ENCODE measurements at places on chromosomes 7 and 10.

GRCh38 chr10:45602082-45602730 lies 70.4 kb downstream of the ZFAND4 start:
- DNase-seq: peak; percentile 22

DNA sequence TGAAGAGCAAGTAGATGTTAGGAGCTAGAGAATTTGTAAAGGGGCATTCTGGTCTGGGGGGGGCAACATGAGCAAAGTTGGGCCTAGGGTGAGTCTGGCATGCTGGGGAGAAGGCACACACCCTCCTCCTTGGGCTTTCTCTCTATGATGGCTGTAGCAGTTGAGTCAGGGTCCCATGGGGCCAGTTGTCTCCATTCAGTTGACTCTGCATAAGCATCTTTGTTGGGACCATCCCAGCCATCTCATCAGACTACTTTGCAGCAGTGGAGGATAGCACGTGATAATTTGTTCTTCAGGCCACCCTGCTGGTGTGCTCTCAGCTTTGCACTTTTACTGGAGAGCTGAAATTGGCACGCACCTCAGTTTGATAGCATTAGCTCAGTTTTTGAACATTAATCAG lies 55.2 kb downstream of the LRMDA start:
- DNase-seq: no peak

GRCh38 chr10:113537672-113538071 lies 15.2 kb upstream of the HABP2 start:
- DNase-seq: no peak

GRCh38 chr10:19043431-19043830 lies 5.2 kb upstream of the MALRD1 start:
- no peak for DNase-seq

- no peak for DNase-seq
These were observed 281.7 kb downstream of the FRMD4A start for GRCh38 chr10:14048930-14049613.

DNA sequence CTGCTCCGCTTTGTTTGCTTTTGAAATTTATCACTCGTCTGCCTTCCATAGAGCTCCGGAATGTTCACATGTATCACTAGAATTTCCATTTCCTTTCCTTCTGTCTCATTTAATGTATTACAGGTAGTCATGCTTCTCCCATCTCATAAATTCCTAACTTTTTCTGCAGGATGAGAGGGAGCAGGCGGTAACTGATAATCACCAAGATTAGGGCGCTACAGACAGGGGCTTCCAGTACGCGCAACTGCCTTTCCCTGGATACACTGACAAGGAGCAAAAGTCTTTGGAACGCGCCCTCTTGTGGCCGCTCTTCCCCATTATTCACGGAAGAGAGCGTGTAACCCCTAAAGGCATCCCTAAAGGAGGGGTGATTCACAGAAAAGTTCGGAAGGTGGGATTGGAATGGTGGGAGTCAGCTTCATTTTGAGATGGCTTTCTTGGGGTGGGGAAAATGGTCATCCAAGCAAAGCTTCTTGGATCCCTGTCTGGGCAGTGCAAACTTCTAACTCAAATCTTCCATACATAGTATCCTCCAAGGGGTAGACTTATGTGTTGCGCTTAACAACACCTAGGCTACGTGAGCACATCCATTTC lies 6.5 kb downstream of the INHBA start:
- DNase-seq: peak; percentile 88

DNA sequence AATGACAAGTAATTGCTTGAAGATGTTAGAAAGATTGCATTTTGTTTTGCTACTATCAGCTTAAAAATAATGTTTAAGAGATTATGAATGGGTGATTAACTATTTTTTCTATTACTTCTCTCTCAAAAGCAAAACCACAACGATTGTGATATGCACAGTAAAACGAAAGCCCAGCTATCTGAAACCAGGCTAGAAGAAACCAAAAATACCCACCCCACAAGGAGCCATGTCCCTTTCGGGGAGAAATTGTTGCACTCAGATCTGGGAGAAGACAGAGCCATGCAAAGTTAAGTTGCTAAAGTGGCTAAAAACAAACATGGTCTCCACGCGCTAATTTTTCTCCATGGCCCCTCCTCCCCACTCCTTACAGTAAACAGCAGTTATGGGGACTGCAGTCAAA lies 173.6 kb downstream of the RPS24 start:
- DNase-seq: no peak

- DNase-seq: no peak
These were observed 827.7 kb downstream of the SORCS3 start for GRCh38 chr10:105468759-105469158.

DNA sequence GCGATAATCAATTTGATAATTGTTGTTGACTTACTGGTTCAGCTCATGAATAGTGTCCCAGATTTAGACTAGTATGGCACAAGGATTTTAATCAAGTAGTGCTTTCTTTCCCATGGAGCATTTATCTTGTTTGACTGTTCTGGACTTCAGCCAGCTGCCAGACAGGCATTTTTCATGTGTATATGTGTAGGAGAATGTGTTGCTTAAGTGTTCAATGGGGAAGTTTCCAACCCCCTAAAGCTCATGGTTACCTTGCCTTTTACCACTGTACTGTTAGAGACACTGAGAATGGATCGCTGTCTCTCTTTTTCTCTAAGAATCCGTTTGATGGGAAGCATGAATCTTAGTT lies 103.9 kb downstream of the LRRC4 start:
- peak; percentile 65 for DNase-seq

GRCh38 chr7:110593355-110593754 lies 497.6 kb upstream of the LRRN3 start:
- DNase-seq: no peak

GRCh38 chr7:81753392-81753791 lies 16.5 kb downstream of the HGF start:
- no peak for DNase-seq

- DNase-seq: peak; percentile 12
These were observed 131.3 kb upstream of the NPVF start for GRCh38 chr7:25359471-25360059.

DNA sequence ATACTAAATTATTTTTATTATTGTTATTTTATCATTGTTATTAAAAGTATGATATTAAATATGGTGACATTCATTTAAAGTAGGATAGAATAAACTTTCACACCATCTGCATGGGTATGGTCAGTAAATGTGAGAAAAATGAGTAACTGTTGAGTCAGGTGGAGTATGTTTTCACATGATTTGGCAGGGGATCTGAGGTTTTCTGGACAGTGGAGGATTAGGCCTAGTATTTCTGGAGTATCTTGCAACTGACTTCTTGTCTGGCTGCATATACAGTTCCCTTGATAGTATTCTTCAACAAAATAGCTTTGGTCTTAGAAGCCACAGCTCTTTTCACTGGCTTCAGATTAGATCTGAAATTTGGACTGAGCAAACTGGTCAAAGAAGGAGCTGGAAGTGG lies 54.5 kb downstream of the GBF1 start:
- DNase-seq: peak; percentile 52

DNA sequence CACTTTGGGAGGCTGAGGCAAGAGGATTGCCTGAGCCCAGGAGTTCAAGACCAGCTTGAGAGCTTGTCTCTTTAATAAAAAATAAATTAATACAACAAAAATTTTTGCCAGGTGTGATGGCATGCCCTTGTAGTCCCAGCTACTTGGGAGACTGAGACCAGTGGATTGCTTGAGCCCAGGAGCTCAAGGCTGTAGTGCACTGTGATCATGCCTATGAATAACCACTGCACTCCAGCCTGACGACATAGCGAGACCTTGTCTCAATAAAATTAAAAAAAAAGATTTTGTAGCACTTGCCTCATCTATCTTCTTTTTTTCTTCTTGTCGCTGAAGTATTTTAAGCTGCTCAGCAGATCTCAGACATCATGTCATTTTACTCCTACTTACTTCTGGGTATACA lies 26.3 kb downstream of the CREM start:
- DNase-seq: no peak

GRCh38 chr7:33732462-33732861 lies 172.9 kb upstream of the BMPER start:
- DNase-seq: no peak

- no peak for DNase-seq
These were observed 98.4 kb upstream of the PTPRZ1 start for GRCh38 chr7:121774563-121774962.
